ENCODE measurements at places on chromosomes 5 and 9.
A peak's percentile ranks its signal among the peaks of the same experiment; 100 is the strongest.

DNA sequence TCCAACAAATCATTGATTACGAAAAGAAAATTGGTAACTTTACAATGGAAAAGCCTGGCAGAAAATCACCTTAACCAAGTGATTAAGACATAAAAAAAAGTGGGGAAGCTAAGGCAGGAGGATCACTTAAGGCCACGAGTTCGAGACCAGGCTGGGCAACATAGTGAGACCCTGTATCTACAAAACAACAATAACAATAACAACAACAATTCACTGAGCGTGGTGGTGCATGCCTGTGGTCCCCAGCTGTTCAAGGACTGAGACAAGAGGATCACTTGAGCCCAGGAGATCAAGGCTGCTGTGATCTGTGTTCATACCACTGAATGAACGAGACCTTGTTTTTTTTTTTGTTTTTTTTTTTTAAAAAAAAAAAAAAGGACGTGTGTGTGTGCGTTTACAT lies 21.3 kb downstream of the PTBP3 start:
- DNase-seq, result no peak

DNA sequence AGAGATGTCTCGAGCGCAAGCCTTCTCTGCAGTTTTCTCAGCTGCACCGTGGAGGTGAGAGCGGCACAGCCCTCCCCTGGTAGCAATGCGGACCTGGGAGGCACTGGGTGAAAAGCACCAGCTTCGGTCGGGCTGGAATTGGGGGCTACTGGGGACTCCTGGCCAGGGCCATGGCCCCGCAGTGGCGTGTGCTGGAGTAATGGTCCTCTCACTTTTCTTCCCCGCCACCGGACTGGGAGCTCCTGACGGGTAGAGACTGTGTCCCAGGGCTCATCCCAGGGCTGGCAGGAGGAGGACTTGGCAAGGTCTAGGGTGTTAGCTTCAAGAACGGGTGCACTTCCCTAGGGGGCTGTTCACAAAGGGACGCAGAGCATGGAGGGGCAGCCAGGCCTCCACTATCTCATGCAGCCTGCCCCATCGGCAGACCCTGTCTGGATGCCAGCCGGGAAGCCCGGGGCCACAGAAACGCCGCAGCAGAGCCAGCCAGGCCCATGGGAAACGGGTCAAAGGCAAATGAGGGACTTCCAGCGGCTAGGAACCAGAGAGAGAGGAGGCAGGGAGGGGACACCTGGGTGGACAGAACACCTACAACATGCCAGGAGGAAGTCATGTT lies 92.6 kb upstream of the MVB12B start:
- no peak for DNase-seq

GRCh38 chr9:82601293-82601771 lies 461.6 kb downstream of the RASEF start:
- DNase-seq, result no peak

- DNase-seq, result peak; percentile 48
Measured at GRCh38 chr9:86034863-86035734, 64.3 kb downstream of the GOLM1 start.

DNA sequence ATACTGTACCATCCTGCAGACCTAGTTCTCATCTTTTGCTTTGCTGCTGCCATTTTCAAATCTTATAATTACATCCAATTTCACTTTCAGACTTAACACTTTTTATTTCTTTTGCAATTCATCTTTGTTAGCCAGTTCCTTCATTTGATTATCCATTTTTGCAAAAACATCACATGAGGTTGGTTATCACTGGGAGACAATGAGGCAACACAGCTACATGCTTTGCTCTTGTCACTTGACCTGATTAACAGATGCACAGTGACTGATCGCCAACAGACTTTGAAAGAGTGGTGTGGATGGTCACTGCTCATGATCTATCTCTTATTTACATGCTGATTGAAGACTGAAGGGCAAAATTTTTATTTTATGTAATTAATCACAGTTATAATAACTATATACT lies 17.0 kb upstream of the RNF20 start:
- DNase-seq, result peak; percentile 12

GRCh38 chr5:150734579-150735384 lies 24.0 kb downstream of the DCTN4 start:
- peak; percentile 65 for DNase-seq

- no peak for DNase-seq
Measured at GRCh38 chr9:113630386-113631136, 167.0 kb downstream of the RGS3 start.

DNA sequence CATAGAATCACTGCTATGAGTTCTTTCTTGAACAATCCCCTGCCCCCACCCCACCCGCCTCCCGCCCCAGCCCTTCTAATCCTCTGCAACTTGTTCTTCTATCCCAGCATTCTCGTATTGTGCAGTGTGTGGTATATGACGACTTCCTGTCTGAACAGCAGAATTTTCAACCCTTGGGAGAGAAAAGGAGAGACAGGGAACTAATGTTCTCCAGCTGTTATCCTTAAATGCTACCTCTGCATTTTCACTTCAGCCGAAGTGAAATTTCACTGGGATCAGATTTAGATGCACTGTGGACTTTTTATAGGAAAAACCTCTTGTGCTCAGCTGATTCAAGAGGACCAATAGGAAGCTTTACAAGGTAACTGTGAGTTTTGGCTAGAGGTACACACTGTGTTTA lies 2.2 kb downstream of the FBXL7 start:
- no peak for DNase-seq

DNA sequence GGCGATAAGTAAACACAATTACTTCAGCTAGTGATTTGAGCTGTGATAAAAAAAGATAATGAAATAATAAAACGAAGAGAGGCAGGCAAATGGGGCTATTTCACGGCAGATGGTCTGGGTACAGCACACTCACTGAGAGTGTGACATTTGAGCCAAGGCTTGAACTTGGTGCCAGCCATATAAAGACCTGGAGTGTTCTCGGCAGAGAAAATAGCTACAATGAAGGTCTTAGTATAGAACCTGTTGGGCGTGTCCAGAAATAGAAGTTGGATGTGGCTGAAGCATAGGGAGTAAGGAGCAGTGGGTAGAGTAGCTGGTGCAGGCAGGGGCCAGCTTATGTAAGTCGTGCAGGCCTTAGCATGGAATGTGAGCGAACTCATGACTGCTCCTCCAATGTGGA lies 660.3 kb upstream of the WWC1 start:
- no peak for DNase-seq

GRCh38 chr5:91556-92263 lies at the start of gene PLEKHG4B:
Gene PLEKHG4B, plus strand, starts transcription at chr5:92168. Its CDS starts 64 bp downstream, at chr5:92232.
- DNase-seq, result no peak

- DNase-seq, result no peak
Measured at GRCh38 chr5:13382232-13382631, 562.3 kb downstream of the DNAH5 start.

GRCh38 chr5:101326766-101327165 lies 423.7 kb upstream of the ST8SIA4 start:
- no peak for DNase-seq

- DNase-seq, result no peak
Measured at GRCh38 chr9:33117796-33118195, 41.3 kb upstream of the SMU1 start.

- no peak for DNase-seq
Measured at GRCh38 chr5:43664501-43665040, 61.6 kb downstream of the NNT start.
